ENCODE measurements at places on chromosomes 16 and 17. TPM values are rescaled to one million over a fixed set of nuclear protein-coding genes. Genes with fewer than 3 reads are reported as not detected.
A peak's percentile ranks its signal among the peaks of the same experiment; 100 is the strongest.

ARHGAP44 gene
- polyA plus RNA-seq, result not detected

PTGES3L gene
- not detected for polyA plus RNA-seq

GRCh38 chr16:1297018-1297696 lies 12.3 kb upstream of the UBE2I start:
- no peak for DNase-seq

- DNase-seq, result peak; percentile 75
These were observed 54.1 kb downstream of the XYLT1 start for GRCh38 chr16:17416461-17417311.

DNA sequence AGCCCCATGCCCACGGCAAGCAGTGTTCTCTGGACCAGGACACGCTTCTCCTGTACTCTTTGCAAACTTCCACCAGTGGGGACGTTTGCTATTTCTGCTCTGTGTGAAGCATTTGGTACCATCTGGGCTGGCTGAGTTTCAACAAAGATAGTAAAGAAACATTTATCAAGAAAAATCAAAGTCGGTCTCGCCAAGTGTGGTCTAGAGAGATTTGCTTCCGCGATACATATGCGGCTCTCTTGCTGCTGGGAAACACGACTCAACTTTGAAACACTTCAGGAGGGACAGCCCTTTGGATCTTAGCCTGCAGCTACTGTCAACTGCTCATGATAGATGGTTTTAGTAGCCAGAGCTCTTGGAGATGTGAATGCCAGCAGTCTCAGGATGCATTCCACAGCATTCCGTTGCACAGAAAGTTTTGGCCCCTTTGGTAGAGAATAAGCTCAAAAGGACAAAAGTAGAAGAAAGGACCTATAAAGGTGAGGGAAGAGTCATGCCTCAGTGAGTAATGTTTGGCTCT lies 168.2 kb upstream of the CACNG3 start:
- DNase-seq, result no peak

- DNase-seq, result no peak
These were observed 8.0 kb upstream of the AKAP1 start for GRCh38 chr17:57077000-57077399.

DNA sequence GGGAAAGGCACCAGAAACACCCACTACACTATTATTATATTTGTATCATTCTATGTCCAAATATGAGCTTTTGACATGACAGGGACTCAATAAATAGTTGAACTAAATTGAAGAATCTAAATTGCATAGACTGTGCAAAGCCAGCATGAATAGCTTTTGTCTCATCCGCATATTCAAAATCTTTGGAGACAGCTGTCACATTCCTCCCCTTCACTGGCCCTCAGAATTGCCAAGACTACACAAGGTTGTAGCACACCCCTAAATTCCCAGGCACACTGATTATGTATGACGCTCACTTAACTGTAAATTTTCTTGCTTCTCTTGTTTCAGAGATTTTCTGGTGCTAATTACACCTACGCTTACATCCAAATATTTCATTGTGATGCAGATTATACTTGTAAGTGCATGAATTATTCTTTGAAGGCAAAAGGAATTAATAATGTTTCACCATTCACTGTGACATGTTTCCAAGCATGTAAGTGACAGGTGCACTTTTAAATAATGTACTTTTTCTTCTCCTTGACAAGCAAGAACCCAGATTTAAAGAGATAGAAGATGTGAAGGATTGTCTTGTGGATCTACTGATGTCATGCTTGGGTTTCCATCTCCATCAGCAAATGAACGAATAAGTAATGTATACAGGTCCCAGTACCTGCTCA lies 47.5 kb downstream of the CA10 start:
- DNase-seq, result no peak

DNA sequence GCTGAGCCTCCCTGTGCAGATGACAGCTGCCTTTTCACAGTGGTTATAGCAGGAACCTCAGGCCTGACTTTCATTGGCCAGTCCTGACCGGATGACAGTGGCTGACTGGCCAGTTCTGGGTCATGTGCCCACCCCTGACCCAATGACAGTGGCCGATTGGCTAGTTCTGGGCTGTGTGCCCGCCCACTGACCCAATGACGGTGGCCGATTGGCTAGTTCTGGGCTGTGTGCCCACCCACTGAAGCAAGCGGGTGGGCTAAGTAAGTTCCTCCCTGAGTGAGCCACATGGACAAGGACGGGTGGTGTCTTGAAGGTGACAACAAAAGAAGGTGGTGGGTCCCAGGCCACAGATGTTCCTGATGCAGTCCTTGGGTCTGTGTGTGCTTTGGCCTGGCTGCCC lies 9.5 kb downstream of the DEF8 start:
- DNase-seq, result no peak

GRCh38 chr17:16989953-16990860 lies 18.3 kb upstream of the TNFRSF13B start:
- no peak for DNase-seq
